ENCODE measurements at places on chromosomes 5 and 9.
A peak's percentile ranks its signal among the peaks of the same experiment; 100 is the strongest.

GRCh38 chr5:156824800-156825199 is 25.3 kb upstream of the PPP1R2B start:
- DNase-seq = no peak

DNA sequence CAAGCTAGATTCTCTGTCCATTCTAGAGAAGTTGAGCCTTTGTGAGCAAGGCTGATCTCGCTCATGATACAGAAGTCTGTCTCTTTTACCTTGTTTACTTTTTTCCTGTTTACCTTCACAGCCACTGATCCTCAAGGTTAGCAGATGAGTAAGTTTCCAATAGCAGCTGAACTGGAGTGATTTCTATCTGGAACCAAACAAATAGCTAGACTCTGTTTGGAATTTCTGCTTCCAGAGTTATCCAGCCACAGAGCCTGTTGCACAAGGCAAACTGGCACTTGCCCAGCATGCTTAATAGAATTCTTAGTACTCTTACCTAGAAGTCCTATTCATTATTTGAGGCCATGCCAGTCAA is 12.8 kb upstream of the PANK3 start:
- no peak for DNase-seq

DNA sequence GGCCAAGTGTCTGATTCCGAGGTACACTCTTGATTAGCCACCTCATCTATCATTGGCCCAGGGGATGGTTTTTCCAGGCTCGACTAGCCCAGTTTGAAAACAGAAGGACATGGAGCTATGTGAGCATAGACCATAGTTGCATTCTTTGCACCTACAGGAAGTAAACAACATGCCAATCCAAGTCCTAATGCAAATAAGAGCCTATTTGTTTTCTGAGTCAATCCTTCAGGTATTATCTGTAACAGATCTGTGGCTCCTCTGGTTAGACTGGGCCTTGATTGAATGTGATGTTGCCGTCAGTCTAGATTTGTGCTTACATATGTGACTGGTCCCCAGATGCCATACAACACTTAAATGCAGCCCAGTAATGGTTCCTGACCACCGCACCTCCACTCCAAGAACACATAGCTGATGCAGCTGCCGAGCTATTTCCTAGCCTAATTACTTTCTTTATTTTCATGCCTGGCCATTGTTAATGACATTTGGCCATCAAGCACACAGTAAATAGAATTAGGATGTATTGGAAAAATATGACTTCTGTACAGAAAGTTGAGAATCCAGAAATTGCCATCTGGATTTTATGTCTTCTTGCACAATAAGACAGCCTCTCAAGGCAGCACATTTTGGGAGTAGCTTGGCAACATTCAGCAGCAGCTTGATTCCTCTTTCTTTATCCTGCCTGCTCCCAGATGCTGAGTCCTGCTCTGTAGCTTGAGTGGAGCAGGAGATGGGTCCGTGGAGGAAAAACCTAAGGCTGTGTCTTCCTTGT is 29.5 kb upstream of the ARHGAP26 start:
- no peak for DNase-seq

DNA sequence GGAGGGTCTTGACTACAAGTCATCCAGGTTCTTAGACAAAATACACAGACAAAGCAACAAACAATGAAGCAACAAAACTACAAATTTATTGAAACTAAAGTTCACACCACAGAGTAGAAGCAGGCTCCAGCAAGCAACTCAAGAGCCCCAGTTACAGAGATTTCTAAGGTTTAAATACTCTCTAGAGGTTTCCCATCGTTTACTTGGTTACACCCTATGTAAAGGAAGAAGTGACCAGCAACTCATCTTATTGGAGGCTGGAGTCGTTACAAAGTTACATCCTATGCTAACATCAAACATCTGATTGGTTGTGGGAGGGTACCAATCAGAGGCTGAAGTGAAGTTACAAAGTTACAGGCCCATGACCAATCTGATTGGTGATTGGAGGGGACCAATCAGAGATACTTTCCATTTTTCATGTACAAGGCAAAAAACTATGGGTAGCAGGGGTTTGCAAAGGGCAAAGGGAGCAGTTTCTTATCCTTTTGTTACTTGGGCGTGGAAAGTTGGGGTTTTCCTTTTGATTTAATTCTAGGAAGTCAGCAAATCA is 2292.6 kb upstream of the C9orf72 start:
- DNase-seq = no peak

- peak; percentile 25 for DNase-seq
These were observed 167.9 kb downstream of the AUH start for GRCh38 chr9:91193658-91194391.

- DNase-seq = peak; percentile 13
These were observed 51.4 kb downstream of the PFDN1 start for GRCh38 chr5:140251527-140251973.

GRCh38 chr9:113255438-113255837 is 19.9 kb downstream of the CDC26 start:
- no peak for DNase-seq

GRCh38 chr5:166341740-166342337 is 1949.6 kb upstream of the WWC1 start:
- DNase-seq = no peak

GRCh38 chr9:5593904-5594303 is 35.0 kb upstream of the RIC1 start:
- DNase-seq = no peak

- no peak for DNase-seq
These were observed 323.9 kb downstream of the ADGRV1 start for GRCh38 chr5:90882448-90882847.

GRCh38 chr5:133086366-133086875 is 34.6 kb downstream of the HSPA4 start:
- no peak for DNase-seq

- no peak for DNase-seq
These were observed 41.9 kb upstream of the ITGA2 start for GRCh38 chr5:52947208-52947607.
